ENCODE measurements at places on chromosomes 4 and X.

DNA sequence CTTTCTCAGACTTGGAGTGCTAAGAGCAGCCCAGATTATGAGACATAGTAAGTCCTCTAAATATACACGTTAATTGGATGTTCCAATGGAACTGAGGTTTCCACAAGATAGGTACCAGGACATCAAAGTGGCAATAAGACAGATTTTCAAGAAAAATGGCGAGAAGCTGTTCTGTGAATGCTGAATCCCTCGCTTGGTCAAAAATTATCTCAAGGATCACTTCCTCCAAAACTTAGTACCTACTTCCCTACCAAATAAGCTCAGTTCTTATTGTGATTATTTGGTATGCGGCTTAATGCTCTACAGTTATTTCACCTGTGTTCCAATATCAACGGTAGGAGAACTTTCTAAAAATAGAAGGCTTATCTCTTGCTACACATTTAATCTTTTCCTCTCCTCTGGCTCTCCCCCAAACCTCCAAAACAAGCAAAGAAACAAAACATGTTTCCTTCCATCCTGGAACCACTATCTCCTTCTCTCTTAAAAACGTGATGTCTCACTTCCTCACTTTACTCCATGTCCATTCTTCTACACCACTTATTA is 14.7 kb downstream of the PDGFC start:
- DNase-seq = no peak

DNA sequence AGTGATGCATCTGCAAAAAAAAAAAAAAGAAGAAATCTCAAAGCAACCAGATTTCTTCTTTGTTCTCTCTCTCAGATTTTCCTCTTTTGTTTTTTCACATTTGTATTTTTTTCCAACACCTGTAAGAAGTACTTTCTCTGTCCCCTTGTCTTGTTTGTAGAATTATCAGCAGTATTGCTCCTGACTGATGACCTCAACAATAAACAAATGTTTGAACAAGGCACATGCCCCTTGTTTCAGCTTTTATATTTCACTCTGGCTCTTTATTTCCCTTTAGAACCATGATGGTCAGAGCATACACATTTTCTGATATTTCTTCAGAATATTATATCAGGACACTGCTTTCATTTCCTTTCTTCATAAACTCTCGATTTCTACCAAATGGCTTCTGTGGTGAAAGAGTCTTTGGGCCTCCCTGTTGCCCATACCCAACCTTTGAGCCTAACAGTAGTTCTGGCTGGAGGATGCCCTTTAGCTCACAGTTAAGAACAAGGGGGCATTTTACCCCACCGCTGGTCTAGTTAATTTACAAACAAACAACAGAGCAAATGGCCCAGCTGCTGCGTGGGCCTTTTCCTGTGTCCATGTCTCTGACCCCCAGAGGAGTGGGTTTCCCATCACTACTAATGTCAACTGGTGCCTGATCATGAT is 142.5 kb upstream of the SMAD1 start:
- no peak for DNase-seq

GRCh38 chr4:102451266-102451665 is 49.9 kb upstream of the NFKB1 start:
- DNase-seq = no peak

DNA sequence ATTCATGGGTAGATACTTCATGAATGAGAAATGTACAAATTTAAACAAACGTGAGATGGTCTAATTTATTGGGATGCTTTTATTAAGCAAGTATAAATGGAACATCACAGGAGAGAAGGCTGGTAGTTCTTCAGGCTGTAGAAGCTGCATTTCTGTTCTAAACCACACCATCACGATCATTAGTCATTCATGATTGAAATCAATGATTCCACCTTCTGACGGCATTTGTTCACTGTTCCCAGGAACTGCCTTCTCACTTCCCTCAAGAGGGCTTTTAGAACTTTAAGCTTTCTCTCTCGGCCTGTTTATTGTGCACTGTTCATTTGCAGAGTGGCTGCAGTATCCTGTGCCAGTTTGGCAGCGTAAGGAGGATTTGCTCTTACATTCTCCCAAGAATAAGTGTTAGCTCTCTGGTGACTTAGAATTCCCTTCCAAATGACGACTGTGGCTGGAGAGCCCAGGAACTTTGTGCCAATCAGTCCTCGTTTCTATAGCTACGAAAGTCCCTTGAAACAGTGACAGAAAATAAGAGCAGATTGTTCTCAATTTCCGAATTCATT is 54.7 kb downstream of the MFAP3L start:
- no peak for DNase-seq

DNA sequence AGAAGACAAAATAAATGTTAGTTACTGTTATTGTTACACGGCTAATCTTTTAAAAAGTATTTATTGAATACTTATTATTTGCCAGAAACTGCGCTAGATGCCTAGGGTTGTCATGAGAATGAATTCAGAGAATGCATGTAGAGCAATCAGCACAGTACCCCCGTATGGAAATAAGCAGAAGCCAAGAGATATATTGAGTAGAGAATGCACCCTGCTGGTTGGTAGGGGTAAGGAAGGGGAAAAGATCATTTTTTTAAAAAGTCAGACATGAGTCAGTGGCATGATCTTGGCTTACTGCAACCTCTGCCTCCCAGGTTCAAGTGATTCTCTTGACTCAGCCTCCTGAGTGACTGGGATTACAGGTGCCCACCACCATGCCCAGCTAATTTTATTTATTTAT is 13.1 kb upstream of the DRP2 start:
- no peak for DNase-seq

- no peak for DNase-seq
Observed at GRCh38 chr4:30632751-30633150, 87.4 kb upstream of the PCDH7 start.

DNA sequence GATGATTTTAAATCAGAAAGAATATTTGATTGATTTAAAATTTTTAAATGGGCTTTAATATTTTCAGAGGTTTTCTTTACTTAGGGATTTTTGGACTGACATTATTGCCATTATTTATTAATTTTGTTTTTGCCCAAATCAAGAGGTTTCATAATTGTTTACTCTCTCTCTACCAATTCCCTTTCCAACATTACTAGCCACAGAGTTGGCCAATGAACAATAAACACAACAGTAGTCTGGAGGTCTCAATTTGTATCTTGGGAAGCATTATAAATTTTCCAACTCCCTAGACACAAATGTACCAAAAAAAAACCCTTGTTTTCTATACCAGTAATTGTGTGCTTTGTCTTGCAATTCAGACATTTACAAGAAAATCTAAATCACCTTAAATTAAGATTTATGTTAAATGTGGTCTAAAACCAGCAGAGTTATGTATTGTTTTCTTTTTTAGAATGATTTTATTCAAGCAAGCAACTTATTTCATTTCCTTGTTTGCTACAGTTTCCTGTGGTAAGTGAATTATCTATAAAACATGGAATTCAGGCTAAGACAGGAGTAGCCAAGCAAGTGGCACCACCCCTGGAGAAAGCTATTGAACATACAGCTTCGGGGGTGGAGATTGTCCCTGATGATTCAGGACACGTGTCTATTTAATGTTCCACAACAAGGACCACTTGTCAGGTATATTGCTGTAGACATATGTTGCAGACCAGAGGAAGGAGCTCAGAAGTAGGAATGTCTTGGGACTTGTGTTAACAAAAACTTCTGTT is 622 bp downstream of the KLKB1 start:
- no peak for DNase-seq

GRCh38 chr4:70298051-70298450 is 36.7 kb upstream of the CABS1 start:
- no peak for DNase-seq

DNA sequence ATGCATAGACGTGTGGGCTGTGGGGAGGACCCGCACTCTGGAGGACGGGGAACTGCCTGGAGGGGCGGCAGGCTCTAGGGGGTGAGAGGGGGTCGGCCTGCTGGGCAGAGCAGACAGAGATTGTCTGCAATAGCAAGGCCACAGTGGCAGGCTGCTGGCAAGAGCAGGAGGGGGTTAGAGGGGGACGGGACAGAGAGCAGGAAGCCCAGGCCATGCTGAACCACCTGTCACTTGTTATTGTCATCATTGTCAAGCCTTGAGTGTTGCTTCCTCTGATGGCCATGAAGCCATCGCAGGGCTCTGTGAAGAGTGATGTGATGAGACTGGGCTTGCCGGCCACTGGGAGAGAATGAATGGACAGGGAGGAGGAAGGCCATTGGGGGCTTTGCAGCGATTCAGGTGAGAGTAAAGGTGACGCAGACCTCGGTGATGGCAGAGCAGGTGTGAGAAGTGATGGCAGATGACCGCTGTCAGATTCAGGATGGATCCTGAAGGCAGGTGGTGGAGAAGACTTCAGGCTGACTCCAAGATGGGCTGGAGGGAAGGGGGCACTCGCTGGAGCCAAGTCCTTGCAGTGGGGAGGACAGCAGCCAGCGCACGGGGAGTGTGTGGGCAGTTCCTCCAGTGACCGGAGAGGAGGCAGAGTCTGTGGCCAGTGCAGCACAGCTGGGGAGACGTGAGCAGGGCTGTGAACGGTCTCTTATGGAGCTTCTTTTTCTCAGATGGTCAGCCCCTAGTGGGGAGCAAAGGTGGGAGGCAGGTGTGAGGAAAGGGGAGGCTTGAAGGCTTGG is 43.6 kb downstream of the HTT-AS start:
- DNase-seq = no peak

- no peak for DNase-seq
Observed at GRCh38 chr4:128449251-128449650, 161.6 kb upstream of the PGRMC2 start.

GRCh38 chr4:131609039-131609438 is 1540.1 kb upstream of the PCDH10 start:
- DNase-seq = no peak

Data from GM12878 (cell line).